ENCODE measurements at places on chromosomes 3 and 15. TPM values are rescaled to one million over a fixed set of nuclear protein-coding genes. Genes with fewer than 3 reads are reported as not detected.

HGD gene
- 2.4 TPM for polyA plus RNA-seq

GHRL gene
- polyA plus RNA-seq: 5.4 TPM

LMCD1 gene
- polyA plus RNA-seq: 33.6 TPM

LRRC2 gene
- 0.39 TPM for polyA plus RNA-seq

CCDC14 gene
- polyA plus RNA-seq: 12.5 TPM

CHRFAM7A gene
- polyA plus RNA-seq: 1.1 TPM

DPPA2 gene
- polyA plus RNA-seq: not detected

AMT gene
- 8.0 TPM for polyA plus RNA-seq

SMARCC1 gene
- 17.2 TPM for polyA plus RNA-seq

GOLGA6D gene
- not detected for polyA plus RNA-seq

EFHB gene
- polyA plus RNA-seq: 1.4 TPM

GRIP2 gene
- 0.20 TPM for polyA plus RNA-seq

GPR160 gene
- 22.7 TPM for polyA plus RNA-seq

TEX55 gene
- polyA plus RNA-seq: 0.06 TPM

ZNF621 gene
- polyA plus RNA-seq: 7.7 TPM

SUSD5 gene
- polyA plus RNA-seq: 0.30 TPM

EXD1 gene
- polyA plus RNA-seq: 0.05 TPM

PCSK6 gene
- 5.2 TPM for polyA plus RNA-seq

PLD1 gene
- 3.1 TPM for polyA plus RNA-seq

TP63 gene
- polyA plus RNA-seq: 1.1 TPM

ADGRG7 gene
- not detected for polyA plus RNA-seq

DZIP1L gene
- polyA plus RNA-seq: 4.1 TPM

CMTM8 gene
- 24.5 TPM for polyA plus RNA-seq

CLDN16 gene
- polyA plus RNA-seq: 0.16 TPM

ALPK3 gene
- polyA plus RNA-seq: 4.2 TPM

DNAJC13 gene
- polyA plus RNA-seq: 12.5 TPM

PCBP4 gene
- 44.3 TPM for polyA plus RNA-seq

GOLGA6L9 gene
- 1.5 TPM for polyA plus RNA-seq

SI gene
- polyA plus RNA-seq: not detected

FETUB gene
- not detected for polyA plus RNA-seq

TNFAIP8L3 gene
- polyA plus RNA-seq: 20.5 TPM

DISP2 gene
- 2.5 TPM for polyA plus RNA-seq

SLC22A13 gene
- 0.08 TPM for polyA plus RNA-seq

DNAH12 gene
- 8.0 TPM for polyA plus RNA-seq
